ENCODE measurements at places on chromosomes 5 and 9.

DNA sequence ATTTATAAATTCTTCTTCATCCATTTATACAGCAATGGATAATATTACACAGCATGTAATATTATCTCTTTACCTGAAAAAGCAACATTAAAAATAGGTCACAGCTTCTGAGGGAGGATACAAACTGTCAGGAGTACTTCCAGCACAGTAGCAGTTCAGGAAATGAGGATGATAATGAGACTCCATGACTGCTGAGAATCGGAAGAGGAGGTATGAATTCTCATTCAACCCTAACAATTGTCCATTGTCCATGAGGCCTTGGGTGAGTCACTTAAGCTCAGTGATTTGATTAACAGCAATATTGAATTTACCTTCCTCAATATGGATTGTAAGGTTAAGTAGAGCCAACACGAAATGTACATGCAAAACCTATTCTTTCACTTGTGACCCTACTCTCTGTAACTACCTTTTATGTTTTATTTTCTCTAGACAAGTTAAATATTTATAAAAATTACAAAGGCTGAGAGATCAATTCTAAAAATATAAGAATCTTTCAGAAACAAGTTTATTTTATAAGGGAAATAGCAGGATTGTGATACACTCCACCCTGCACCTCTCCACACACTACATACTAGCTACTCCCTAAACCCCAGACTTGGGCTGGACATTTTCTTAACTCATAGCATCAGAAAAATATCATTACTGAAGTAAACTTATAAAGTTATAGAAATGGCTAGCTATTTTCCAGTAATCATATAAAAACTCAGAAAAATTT lies 159.1 kb upstream of the ACOT12 start:
- DNase-seq: no peak

DNA sequence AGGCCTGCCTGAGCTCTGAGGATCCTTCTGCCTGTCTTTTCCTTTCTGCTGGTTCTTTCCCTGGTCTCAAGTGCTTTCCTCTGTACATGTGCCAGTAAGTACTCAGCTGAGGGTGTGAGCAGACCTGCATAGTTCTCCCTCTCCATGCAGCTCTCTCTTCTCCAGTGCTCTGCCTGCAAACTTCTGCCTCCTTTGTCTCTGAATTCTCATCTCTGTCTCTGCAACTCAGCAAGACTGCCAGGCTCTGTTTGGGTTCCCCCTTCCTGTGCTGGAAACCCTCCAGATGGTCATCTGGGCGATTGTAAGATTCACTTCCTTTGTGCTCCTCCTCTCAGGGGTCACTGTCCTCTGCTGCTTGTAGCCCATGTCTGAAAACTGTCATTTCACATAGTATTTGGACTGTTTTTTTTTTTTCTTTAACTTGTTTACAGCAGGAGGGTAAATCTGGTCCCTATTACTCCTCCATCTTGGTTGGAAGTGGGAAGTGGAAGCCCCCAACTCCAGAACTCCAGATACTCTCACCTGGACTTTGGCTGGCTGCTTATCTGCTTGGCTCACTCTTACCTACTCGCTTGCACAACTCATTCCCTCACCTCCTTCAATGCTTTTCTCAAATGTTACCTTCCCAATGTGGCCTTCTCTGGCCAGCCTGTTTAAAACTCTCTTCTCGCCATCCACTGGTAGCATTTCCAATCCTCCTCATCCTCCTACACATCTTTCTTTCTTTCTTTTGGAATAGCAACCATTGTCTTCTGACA lies 175.3 kb upstream of the TBC1D2 start:
- no peak for DNase-seq

DNA sequence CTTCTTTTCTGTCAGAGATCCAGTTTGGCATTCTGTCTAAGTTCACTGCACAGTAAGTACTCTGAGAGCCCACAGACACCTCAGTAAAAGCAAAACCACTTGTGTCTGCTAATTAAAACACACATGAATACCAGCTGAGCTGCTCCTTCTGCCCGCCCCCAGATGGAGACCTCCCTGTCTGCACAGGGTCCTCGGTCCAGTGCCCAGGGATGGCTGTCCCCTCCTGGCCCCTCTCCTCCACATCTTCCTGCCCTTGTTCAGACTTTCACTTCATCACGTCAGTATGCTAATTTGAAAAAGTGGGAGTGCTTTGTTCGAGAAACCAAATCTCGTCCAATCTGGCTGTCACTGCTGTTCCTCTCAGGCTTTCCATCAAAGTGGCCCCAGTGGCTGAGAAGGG lies 43.5 kb downstream of the LIX1 start:
- DNase-seq: no peak

- no peak for DNase-seq
Observed at GRCh38 chr5:43891112-43891511, 288.1 kb downstream of the NNT start.

DNA sequence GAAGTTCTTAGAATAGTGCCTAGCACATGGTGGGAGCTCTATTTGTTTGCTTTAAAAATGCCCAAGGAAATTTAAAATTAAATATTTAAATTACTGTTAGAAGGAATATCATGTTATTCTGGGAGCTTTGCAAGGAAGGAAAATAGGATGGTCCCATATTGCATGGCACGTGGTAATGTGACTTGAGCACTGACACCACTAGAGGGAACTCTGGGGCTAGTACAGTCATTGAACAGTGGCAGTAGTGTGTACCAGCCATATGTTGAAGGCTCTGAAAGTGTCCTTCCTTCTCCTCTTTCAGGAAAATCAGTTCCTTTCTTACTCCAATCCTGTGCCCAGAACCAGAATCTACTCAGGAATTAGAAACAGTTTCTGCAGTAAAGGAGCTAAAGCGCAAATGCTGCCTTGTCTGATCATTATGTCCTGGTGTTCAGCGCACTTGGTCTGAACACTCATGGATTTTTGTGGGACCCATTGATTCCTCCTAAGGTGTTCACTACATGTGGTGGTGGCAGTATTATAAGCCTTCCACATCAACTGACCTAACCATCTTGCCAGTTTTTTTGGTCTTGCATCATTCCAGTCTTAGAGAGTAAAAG lies 54.1 kb downstream of the GDA start:
- DNase-seq: no peak

DNA sequence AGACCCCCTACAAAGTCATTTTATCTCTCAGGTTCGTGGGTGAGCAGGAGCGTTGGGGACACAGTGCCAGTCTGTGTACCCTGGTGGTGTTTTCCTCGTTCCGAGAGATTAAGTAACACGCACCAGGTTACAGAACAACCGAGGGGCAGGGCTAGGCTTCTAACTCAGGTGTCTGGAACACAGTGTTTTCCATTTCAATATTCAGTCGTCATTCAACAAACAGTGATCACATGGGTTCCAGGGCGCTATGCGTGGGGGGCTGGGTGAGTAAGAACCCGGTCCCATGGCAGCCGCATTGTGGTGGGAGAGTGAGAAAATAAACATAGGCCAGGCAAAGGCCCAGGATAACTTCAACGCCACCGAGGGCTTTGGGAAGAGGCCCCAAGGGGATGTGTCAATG lies 55.9 kb upstream of the RNU6ATAC start:
- DNase-seq: no peak

GRCh38 chr5:142069606-142070399 lies 38.8 kb upstream of the NDFIP1 start:
- no peak for DNase-seq

DNA sequence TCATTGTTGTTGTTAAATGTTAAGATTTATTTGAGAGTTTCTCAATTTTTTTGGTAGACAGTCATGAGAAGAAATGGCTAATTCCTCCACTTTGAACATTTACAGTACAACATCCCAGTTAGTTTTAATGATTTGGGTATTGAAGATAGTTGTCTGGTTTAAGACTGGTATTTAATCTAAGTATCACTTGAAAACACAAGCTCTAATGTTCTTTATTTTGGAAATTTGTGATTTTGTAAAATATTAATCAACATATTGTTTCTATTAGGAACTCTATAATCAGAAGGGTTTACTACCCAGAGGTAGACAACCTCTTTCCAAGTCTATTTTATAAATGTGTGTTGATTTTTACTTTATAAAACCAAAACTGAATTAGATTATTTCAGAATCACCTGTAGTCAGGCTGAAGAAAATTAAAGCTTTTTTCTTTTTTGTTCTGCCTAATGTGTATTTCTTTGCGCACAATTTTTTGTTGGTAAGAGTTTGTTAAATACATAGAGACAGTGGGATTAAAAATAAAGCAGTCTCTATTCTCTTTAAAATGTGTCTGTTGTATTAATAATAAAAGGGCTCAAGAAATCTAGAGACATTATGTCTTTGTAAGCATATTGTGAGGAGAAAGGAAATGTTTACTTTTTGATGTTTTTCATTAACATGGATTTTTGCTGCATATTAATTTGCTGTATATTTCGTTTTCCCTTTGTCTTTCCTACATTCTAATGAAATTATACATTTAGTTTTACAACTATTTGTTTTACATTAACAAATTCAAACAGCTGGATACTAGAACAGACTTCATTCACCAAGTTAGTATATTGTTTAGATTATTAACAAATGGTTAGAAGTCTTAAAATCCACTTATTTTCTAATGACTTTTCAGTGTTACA lies 3.9 kb upstream of the PURA start:
- DNase-seq: no peak

DNA sequence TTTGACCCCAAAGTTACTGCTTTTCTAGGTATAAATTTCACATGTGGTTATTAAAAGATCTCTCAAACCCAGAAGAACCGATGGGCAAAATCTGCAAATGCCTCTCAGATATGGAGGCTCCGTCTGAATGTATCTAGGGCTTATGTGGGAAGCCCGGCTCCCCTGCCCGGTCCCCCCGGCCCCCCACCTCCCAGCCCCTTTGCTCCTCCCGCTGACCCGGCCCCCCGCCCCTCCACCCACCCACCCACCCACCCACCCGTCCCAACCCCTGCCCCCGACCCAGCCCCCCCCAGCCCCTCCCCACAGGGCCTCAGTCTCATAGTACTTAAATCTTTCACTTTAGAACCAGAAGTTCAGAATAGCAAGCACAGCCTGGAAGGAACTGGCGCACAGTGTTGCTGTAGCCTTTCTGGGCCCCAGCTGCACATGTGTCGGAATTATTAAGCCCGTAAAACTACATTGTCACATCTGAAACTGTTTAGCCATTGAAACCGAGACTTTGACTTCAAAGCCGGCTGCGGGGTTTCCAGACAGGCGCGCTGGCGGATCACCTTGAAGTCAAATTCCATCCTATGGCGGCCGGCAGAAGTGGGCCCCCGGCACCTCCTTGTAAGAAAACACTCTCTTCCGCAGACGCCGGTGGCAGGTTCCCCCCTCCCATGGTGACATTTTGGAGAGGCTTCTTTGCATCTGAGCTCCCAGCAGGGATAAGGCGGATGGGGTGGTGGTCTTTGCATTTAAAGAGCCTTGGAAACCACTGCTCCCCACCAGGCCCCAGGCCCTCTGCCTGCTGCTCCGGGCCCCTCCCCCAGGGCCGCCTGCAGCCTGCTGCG lies 12.8 kb downstream of the NKD2 start:
- no peak for DNase-seq

DNA sequence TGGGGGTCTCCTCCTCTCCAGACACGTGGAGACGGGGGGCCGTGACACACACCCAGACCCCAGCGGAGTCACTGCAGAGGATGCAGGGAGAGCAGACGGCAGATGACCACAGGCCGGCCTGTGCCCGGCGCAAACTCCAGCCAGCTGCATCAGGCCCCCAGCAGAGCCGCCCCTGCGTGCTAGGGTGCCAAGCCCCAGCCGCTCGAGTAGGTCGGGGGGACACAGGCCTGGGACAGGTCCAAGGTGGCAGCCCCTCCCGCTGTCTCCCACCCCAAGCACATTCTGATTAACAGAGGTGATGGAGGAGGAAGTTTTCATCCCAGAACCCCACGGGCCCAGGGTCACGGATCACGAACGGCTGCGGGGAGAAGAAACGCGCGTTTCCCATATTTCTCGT lies 14.4 kb downstream of the NACC2 start:
- DNase-seq: no peak

- no peak for DNase-seq
Observed at GRCh38 chr5:94782383-94782782, 163.9 kb downstream of the SLF1 start.

DNA sequence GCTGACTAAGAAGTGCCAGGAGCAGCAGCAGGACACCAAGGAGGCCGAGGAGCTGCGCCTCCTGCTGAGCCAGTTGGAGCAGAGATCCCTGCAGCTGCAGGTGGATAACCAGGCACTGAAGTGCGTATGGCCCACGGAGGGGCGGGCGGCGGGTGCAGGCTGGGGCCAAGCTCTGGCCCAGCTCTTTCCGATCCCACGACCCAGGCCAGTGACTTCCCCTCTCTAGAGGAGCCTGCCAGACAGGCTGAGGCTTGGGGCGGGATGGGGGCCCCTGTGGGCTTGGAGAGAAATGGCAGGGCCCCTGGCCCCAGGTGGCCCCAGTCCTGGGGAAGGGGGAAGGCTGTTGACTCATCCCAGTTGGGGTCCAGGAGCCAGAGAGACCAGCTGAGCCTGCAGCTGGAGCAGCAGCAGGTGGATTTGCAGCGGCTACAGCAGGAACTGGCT lies 3.6 kb downstream of the PTRH1 start:
- no peak for DNase-seq

DNA sequence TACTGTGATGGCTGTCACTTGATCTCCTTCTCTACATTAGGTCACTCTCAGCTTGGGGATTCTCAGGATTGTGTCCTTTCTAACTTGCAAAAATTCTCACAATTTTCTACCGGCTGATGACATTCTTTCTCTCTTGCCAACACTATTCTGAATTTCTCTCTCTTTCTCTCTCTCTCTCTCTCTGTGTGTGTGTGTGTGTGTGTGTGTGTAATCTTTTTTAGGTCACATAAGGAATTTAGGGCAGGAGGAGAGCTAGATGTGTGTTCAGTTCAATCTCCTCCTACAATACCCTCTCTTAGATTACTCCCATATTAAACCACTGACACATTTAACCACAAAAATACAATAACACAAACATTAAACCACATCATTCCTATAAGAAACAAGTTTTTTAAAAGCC lies 242.3 kb upstream of the NREP start:
- no peak for DNase-seq

GRCh38 chr9:91162784-91163443 lies 198.8 kb downstream of the AUH start:
- no peak for DNase-seq

GRCh38 chr9:1050125-1050895 lies at the start of gene DMRT2:
Gene DMRT2 (plus strand): TSS chr9:1050357. CDS start chr9:1051614, 1,257 bp downstream.
- no peak for DNase-seq

DNA sequence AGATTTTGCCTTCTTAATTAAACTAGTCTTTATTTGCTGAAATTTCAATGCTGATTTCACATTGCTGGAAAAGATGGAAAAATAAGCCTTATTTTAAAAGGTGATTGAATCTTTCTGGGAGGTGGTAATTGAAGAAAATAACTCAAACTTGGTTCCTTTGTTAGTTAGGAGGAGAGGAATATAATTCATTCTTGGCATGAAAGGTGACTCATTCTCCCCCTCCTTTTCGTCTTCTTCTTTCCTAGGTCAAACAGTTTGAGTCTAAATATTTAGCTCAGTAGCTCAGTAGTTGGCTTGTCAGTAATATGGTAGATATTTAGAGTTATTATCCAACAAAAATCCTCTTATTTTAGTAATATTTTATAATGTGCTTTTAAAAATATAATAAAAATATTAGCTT lies 353.9 kb upstream of the MEF2C start:
- no peak for DNase-seq

- DNase-seq: no peak
Observed at GRCh38 chr5:171419688-171420430, 412 bp downstream of the FGF18 start.

- no peak for DNase-seq
Observed at GRCh38 chr5:97764700-97765099, 581.7 kb upstream of the RIOK2 start.

GRCh38 chr5:151115272-151115905 lies 34.6 kb upstream of the TNIP1 start:
- DNase-seq: peak; percentile 52

GRCh38 chr5:1776831-1777230 lies 22.8 kb downstream of the MRPL36 start:
- no peak for DNase-seq

GRCh38 chr5:43875741-43876140 lies 272.8 kb downstream of the NNT start:
- DNase-seq: no peak
